ENCODE measurements at places on chromosomes 12 and 14.

GRCh38 chr12:112153181-112153892 is 28.0 kb downstream of the TRAFD1 start:
- DNase-seq: no peak

- DNase-seq: no peak
Measured at GRCh38 chr12:110530511-110530910, 28.4 kb downstream of the RAD9B start.

DNA sequence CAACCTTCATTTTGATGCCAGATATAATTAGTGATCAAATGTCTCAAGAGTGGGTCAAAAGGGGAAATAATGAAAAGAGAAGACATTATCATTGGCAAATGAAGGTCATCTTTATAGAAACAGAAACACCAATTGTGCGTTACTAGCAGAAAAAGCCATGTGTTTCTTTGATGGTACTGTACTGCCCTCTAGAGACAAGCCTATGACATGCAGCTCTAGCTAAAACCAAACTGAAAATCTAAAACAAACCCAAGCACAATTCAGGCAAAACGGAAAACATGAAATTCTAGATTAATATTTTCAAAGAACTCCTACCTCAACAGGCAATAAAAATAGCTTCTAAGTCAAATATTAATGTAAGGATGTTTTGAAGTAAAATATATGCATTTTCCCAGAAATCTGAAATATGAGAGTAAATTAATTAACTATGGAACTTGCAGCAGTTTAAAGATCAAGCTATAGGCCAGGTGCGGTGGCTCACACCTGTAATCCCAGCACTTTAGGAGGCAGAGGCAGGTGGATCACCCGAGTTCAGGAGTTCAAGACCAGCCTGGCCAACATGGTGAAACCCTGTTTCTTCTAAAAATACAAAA is 115.4 kb downstream of the KLHL28 start:
- DNase-seq: peak; percentile 39

DNA sequence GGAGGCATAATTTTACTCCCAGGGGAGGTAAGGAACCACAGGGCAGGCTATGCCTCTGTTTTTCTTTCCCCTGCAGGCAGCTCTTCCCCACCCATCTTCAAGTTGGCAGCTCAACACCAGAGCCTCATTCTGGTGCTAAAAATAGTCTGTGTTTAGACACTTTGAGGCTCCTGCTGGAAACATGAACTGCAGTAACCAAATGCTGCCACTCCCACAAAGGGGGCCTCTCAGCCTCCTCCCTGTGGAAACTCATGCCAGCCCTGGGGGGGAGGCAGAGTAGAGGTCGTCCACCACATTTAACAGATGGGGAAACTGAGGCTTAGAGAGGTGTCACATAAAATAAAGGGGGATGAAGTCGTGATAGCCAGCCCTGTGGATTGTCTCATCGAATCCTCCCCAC is 61.4 kb downstream of the WSCD2 start:
- no peak for DNase-seq

DNA sequence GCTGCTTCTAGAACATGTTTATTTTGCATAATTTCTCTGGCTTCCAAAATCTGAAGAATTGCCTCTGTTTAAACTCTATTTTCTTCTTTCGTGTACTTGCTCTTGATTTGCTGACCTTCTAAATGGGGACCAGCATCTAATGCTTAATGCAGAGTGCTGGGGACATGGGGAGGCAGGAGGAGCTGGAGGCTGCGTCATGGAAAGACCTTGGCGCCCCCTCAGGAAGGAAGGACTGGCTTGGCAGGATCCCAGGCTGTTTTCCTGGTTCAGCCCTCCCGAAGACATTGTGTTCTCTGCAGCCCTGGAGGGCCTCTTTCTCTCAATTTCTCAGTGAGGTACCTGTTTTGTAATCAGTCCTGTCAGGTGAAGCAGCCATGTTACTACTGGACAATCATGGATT is 5.5 kb downstream of the PRKCH start:
- DNase-seq: peak; percentile 28

DNA sequence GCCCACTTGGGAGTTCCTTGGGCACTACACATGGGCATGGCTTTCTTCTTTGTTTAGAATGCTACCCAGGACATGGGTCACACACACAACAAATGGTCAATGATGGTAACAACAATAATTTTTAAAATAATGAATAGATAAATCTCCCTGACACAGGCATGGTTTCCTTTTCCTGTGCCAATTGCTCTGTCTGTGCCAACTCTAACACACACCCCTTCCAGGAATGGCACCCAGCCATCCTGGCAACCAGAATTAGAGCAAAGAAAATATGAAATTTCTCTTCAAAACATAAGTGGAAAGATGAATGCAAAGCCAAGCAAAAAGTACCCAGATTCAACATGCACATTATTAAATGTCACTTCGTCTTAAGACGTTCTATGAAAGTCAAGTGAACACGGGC is 104.9 kb upstream of the SOX5 start:
- no peak for DNase-seq

All from putamen (tissue), 1 donor.